A549 treated with CORT108297 at 1 μM for 4 hours (cell line): ENCODE measurements at places on chromosomes 2 and 18. TPM values are rescaled to one million over a fixed set of nuclear protein-coding genes. Genes with fewer than 3 reads are reported as not detected.

The DES gene
- total RNA-seq = 0.05 to 0.20 TPM (median 0.08 TPM) in 4 of 5 replicates, not detected in the other

The OTX1 gene
- total RNA-seq = 2.8 to 4.7 TPM (median 4.3 TPM) in 5 replicates

The PXDN gene
- total RNA-seq = 8.1 to 14.4 TPM (median 12.3 TPM) in 5 replicates

The ATP5F1A gene
- 304 to 342 TPM (median 310 TPM) in 5 replicates for total RNA-seq

The KIF5C gene
- 0.27 to 0.43 TPM (median 0.31 TPM) in 5 replicates for total RNA-seq

The LYG1 gene
- 0.82 to 2.2 TPM (median 1.4 TPM) in 5 replicates for total RNA-seq

The SGO2 gene
- total RNA-seq = 11.9 to 16.2 TPM (median 13.7 TPM) in 5 replicates

The TMEM247 gene
- not detected in 5 replicates for total RNA-seq

The PER2 gene
- total RNA-seq = 3.1 to 6.1 TPM (median 4.6 TPM) in 5 replicates

The ARHGAP28 gene
- 0.07 to 0.13 TPM (median 0.12 TPM) in 3 of 5 replicates, not detected in the others for total RNA-seq

The APCDD1 gene
- 0.14 to 0.21 TPM in 2 of 5 replicates, not detected in the others for total RNA-seq

The PJVK gene
- 1.1 to 1.5 TPM (median 1.3 TPM) in 5 replicates for total RNA-seq

The LIMS1 gene
- total RNA-seq = 41.0 to 66.4 TPM (median 54.3 TPM) in 5 replicates

The XIRP2 gene
- total RNA-seq = not detected in 5 replicates

The CTIF gene
- 11.3 to 19.2 TPM (median 13.7 TPM) in 5 replicates for total RNA-seq

The UGT1A10 gene
- 0.06 TPM in 1 of 5 replicates, not detected in the others for total RNA-seq

The EGR4 gene
- total RNA-seq = 0.07 to 0.32 TPM (median 0.17 TPM) in 5 replicates

The SPP2 gene
- total RNA-seq = not detected in 5 replicates

The EMX1 gene
- total RNA-seq = 0.09 to 0.38 TPM (median 0.14 TPM) in 3 of 5 replicates, not detected in the others

The TWIST2 gene
- 10.5 to 20.7 TPM (median 19.4 TPM) in 5 replicates for total RNA-seq

The MAL gene
- 0.07 TPM in 1 of 5 replicates, not detected in the others for total RNA-seq

The TMEM37 gene
- total RNA-seq = 1.1 to 2.1 TPM (median 1.8 TPM) in 5 replicates

The PLEKHA3 gene
- total RNA-seq = 9.2 to 20.1 TPM (median 16.6 TPM) in 5 replicates

The CNGA3 gene
- 0.06 TPM in 1 of 5 replicates, not detected in the others for total RNA-seq

The LHCGR gene
- not detected in 5 replicates for total RNA-seq

The TUBA4B gene
- 0.30 to 0.56 TPM (median 0.37 TPM) in 5 replicates for total RNA-seq

The THOC1 gene
- 17.3 to 22.8 TPM (median 20.2 TPM) in 5 replicates for total RNA-seq

The IL18R1 gene
- 0.77 to 1.1 TPM (median 0.90 TPM) in 5 replicates for total RNA-seq

The ATP6V1C2 gene
- 0.14 to 0.32 TPM (median 0.21 TPM) in 5 replicates for total RNA-seq

The CD207 gene
- 0.07 TPM in 1 of 5 replicates, not detected in the others for total RNA-seq

The NT5DC4 gene
- 0.06 TPM in 1 of 5 replicates, not detected in the others for total RNA-seq

The BCL11A gene
- total RNA-seq = 0.04 to 0.20 TPM (median 0.10 TPM) in 4 of 5 replicates, not detected in the other

The TTN gene
- total RNA-seq = under 0.01 to 0.05 TPM (median under 0.01 TPM) in 5 replicates

The EVX2 gene
- not detected in 5 replicates for total RNA-seq

The SCN7A gene
- 0.01 TPM in 1 of 5 replicates, not detected in the others for total RNA-seq
